GM12891 (cell line): ENCODE measurements at places on chromosomes 5 and 9.

DNA sequence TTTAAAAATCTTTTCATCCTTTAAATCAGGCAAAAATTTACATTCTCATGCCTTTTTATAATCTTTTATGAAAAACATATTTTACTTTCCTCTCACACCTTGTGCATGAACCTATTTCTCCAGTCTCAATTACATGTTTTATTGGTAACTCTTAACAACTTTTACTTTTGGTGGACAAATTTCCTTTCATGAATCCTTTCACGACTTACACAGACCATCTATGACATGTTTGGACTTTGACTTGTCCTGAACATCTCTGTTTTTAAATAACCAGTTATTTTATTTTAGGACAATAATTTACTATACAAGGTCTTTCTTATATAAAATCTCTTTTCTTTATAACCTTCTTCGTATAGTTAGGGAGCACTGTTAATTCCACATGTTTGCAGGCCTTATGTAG, 26.5 kb upstream of the MTMR12 start:
- DNase-seq: no peak

GRCh38 chr9:306907-307306, 92.2 kb downstream of the DOCK8 start:
- no peak for DNase-seq

- no peak for DNase-seq
Observed at GRCh38 chr5:119292701-119293515, 62.9 kb upstream of the TNFAIP8 start.

DNA sequence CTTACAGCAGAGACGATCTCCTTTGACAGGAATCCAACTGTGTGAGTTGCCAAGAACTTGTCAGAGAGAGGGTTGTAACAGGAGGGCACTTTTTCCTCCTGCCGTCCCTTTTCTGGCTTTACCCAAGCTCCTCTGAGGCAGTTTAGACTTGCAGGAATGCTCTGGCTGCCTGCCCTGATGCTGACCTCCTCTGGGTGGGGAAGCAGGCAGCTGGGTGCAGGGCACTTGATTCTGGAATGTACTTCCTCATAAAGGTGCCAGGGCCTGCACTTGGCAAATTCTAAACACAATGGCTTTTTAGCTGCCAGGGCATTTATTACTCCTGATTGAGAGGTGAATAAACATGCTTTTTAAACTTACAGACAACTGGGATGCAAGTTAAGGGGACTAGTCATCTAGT, 190.4 kb downstream of the EPB41L4A start:
- no peak for DNase-seq

- DNase-seq: no peak
Observed at GRCh38 chr9:100216178-100216787, 117.2 kb downstream of the INVS start.

DNA sequence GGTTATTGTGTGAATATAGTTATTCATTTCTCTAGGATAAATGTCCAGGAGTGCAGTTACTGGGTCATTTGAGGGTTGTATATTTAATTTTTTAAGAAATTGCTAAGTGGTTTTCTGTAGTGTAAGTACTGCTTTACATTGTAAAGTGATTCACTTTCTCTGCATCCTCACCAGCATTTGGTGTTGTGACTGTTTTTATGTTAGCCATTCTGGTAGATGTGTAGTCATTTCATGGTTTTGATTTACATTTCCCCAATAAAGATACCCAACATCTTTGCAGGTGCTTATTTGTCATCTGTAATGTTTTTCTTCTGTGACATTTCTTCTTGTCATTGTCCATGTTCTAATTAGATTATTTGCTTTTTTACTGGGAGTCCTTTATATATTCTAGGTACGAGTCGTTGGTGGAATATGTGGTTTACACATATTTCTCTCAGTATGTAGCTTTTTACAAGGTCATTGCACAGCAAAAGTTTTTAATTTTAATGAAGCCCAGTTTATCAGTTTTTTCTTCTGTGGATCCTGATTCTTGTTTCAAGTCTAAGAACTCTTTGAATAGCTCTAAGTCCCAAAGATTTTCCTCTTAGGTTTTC, 34.0 kb downstream of the SCGB3A1 start:
- DNase-seq: no peak

DNA sequence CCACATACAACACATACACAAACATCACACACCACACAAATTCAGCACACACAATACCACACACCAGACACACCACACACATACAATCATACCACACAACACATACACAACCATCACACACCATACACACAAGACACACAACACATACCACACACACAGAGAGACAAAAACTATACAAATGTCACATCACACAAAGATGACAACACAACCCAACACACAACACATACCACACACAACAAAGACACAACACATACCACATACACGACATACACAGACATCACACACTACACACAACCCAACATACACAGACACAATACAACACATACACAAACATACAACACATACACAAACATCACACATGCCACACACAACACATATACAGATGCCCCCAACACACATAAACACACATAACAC, 44.8 kb downstream of the ROR2 start:
- DNase-seq: no peak

DNA sequence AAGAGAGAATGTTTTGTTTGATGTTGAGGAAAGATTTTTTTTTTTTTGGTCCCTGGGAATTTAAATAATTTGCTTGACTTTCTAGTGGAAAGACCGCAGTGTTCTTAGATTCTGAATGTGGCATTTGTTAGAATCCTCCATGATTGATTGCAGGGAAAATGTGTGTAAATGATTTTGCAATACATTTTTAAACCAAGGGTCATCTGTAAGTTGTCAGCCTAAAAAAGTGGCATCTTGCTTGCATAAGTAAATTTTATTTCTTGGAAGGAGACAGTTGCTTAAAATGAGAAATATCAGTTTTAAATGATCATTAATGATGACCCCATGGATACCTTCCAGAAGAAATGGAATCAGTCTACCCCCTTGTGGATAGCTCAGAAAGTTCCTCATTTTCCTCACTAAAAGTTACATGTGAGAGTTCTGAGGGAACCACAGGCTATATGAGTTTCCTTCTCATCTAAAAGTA, 105.1 kb upstream of the SLC25A48 start:
- no peak for DNase-seq

- no peak for DNase-seq
Observed at GRCh38 chr5:115415143-115415491, 118.7 kb upstream of the CCDC112 start.

DNA sequence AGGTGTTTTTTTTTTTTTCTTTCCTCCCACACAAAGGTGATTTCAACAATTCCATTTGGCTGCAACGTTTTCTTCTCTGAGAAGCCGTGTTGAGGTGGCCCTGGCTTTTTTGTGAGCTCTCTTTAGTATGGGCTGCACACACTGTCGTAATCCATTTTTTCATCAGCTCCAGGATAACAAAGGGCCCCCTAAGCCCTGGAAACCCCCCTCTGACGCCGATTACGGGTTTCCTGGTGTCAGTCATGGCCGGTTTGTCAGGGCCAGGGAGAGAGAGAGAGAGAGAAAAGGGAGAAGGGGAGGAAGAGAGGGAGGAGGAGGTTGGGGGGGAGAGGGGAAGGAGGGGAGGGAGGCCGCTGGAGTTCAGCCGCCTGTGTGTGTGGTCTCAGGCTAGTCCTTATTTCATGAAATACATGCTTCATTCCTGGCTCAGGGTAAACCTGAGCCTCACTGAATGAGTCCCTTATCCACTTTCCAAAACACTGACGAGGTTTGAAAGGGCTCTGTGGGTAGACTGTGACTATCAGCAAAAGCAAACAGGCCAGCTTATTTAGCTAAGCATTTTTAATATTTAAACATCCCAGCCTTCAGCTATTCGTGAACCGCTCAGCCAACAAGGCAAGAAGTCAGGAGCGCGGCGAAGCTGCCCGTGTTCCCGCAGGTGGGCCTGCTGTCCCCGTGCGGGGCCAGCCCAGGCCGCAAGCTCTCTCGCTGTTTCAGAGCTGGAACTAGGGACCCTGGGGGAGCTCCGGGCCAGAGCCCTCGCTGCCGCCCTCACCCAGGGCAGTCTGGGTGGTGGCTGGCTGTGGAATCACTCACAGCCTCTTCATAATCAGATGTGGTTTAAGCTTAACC, 172.8 kb downstream of the ERCC6L2 start:
- DNase-seq: no peak

- no peak for DNase-seq
Observed at GRCh38 chr5:131413605-131414559, 150.0 kb downstream of the CDC42SE2 start.

GRCh38 chr5:33120671-33121070, 320.1 kb upstream of the TARS1 start:
- DNase-seq: no peak

GRCh38 chr9:107106416-107106815, 176.7 kb upstream of the RAD23B start:
- DNase-seq: no peak

DNA sequence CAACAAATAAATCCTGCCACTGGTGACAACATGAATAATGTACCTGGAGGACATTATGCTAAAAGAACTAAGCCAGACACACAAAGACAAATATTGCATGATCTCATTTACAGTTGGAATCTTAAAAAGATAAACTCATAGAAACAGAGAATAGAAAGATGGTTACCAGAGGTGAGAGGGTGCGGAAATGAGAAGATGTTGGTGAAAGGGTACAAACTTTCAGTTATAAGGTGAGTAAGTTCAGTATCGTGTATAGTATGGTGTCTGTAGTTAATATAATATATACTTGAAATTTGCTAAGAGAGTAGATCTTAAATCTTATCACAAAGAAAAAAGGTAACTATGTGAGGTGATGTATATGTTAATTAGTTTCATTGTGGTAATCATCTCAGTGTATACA, 63.3 kb downstream of the PRRC1 start:
- no peak for DNase-seq

- DNase-seq: no peak
Observed at GRCh38 chr5:107011605-107012004, 659.1 kb downstream of the EFNA5 start.

DNA sequence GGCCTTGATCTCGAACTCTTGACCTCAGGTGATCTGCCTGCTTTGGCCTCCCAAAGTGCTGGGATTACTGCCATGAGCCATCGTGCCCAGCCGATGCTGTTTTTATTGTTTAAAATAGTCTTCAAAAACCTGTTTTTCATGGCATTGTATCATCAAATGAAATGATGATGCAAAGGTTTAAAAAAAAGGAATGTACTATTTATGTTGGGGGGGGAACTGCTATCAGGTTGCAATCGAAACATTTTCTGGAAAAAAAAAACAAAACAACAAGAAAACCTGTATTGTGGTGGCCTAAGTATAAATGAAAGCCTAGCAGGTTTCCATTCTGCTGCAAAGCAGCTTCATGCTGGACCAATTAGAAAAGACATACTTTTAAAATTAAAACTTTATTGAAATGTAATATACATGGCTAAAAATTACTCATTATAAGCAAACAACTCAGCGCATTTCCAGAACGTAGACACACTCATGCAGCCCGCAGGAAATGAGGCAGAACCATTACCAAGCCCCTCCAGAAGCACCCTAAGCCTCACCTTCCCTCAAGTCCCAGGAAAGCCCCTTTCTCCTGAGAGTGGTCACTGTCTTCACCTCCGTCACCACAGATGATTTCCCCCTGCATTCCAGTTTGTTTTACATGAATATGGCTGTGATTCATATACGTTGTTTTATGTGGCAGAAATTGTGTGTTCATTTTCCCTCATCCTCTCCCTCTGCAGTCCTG, 19.0 kb downstream of the GPR107 start:
- no peak for DNase-seq
